T-helper 9 cell (primary cell): ENCODE measurements at places on chromosomes 11 and 22.

DNA sequence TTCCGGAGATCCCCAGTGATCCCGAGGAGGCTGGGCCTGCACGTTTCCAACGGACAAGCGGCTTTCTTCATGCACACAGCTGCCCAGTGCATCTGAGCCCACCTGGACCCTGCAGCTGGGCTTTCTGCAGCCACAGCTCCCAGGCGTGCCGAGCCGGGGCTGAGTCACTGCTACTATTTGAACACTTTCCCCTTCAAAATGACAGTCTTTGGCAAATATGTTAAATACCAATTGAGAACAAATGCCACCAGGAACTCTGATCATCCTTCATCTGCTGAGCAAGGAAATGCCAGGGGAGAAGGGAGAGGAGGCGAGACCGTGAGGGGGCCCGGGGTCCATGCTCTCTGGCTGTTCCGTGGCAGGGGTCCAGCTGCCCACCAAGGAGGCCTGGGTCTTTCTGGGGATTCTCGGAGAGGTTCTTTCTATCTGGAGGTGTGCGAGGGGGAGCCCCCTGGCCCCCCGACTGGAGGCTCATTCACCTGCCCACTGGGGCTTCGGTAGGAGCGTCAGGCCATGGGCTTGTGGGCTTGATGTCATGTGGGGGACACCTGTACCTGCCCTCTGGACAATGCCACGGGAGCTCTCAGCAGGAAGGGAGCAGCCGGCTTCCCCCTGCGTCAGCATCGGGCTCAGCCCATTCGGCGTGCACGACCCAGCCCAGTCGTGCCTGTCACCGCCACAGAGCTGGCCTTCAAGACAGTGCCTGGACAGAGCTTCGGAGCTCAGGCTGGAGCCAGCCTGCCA lies 159.6 kb downstream of the CTTN start:
- no peak for DNase-seq

DNA sequence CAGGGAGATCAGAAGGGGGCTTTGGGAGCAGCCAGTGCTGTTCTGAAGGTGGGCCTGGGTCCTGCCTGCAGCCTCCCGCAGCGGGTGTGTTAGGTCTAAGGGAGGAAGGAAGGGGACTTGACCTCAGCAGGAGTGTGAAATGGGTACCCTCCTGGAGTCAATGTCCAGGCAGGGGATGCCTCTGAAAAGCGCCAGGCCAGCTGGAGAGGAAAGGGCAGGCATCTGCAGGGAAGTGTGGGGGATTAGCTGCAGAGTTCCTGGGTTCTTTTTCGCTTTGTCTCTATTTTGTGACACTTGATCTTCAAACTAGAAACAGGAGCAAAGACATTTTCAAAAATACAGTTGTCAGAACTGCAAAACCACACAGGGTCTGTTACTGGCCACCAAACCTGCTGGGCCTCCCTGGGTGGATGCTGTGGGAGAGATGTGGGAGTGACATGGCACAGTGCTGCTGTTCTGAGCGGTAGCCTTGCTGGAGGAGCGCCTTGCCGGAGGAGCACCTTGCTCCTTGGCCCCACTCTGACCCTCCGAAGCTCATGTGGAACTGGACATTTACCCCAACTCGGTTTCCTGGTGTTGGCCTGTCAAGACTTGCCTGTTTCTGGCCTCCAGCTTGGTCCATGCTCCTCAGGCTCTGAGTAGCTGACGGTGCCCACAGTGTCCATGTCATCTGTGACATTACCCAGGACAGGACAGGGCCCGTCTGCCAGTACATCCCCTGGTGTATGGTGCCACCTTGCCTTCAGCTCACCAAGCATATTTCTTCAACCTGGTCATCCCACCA lies 25.9 kb downstream of the MED15 start:
- DNase-seq: no peak

DNA sequence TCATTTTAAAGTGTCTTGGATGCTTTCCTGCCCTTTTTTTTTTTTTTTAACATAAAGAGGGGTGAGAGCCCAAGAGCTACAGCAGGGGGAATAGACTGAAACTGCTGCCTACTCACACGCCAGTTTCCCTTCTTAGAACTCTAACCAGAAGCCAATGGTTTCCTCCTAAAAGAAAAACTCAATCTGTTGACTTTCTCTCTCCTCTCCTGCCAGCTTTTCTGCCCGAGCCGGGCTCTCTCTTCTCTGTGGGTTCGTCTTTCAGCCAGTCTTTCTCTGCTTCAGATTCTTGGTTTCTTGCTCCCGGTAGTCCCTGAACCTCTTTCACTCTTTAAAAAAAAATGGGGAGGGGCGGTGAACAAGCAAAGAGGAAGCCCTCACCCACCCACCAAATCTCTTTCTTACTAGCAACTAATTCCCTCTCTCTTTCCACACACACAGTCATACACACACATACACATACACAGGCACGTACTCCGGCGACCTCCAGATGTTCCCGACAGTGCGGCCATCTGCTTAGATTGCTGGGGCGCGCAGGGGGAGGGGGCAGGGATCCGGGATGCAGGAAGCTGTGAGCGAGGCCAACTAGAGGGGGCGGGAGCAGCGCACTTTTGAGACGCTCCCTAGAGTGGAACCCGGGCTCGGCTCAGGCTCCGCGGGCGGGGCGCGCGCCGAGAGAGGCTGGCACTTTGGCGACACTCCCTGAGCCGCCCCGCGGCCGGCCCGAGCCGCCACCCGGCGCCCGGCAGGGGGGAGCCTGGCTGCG lies 444 bp upstream of the TSKU start:
- no peak for DNase-seq

- DNase-seq: no peak
These were observed 1255.9 kb downstream of the TBC1D22A start for GRCh38 chr22:48018346-48018745.

DNA sequence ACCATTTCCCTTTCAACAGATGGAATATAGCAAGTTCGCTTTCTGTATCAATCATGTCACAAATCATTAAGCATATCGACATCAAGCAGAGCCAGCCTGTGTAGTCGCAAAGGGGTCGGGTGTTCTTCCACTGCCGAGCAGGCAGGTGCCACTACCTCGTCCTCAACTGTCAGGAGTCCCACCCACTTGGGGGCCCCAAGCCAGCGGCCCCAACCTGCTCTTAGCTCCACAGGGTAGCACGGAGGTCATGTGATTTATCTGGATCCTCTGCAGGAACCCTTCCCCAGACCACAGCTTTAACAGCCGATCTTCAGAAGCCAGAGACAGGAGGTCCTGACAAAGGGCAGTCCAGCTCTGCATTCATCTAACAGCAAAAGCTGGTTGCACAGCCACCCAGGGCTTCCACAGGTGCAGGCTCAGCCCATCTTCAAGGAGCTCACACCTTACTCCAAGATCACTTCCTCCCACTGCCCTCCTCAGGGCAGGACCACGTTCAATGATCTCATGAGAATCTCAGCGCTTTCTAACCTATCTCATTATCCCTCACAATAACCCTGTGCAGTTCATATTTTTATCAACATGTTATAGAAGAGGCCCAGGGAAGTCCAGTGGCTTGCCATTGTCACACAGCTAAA lies 110.2 kb downstream of the TRIM29 start:
- DNase-seq: no peak

DNA sequence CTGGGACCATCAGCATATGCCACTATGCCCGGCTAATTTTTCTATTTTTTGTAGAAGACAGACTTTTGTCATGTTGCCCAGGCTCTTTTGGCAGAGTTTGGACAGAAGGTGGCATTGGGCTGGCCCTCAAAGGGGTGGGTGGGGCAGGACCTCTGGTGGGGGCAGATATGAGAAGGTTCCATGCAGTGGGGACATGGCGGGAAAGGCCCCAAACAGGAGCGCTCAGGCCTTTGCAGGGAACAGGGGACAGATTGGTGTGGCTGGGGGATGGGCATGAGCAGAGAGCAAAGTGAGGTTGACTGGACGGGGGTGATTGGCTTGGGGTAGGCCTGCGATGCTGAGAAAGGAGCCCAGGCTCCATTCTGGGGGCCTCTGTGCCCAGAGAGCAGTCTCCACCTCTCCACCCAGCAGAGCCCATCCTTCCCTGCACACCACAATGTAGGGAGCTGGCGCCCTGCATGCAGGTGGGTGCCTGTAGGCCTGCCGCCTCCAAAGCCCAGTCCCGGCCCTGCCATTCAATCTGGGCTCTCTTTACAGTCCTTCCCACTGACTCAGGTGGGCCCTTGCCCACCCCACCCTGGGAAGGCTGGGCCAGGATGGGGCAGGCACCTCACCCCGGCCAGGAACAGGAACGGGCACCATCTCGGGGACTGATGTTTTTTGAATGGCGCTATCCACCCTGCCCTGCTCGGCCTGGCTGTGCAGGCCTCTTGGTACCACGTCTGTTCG lies 98.7 kb downstream of the MORC2 start:
- DNase-seq: no peak

DNA sequence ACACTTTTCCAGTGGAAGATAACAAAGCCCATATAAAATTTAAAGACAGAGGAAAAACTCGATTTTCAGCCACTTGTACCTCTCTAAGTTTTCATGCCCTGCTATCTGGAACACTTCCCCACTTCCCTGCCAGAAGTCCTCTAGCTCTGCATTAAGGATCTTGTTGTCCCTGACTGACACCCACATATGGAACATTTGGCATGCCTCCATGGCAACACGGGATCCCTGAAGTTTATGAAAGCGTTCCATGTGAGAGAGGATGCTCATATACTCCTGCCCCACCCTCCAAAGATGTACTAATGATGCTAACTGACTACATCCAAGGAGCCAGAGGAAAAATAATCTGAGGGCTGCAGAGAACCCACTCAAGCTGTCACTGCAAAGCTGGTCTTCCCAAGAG lies 8.8 kb upstream of the C11orf91 start:
- DNase-seq: no peak

DNA sequence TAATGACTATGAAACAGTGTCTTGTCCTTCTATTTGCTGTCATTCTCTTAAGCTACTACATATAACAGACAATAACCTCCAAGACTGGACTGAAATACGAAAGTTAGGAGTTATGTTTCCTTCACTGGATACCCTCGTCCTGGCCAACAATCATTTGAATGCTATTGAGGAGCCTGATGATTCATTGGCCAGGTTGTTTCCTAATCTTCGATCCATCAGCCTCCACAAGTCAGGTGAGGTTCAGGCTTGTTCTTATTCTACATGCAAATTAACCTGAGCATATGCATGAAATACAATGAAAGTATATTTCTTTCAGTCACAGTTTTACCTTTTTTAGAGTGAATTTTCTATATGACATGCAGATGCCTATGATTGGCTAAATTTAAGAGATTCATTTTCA lies 31.2 kb downstream of the TBCEL start:
- no peak for DNase-seq

- no peak for DNase-seq
These were observed 96.6 kb upstream of the LMO1 start for GRCh38 chr11:8360086-8360828.

DNA sequence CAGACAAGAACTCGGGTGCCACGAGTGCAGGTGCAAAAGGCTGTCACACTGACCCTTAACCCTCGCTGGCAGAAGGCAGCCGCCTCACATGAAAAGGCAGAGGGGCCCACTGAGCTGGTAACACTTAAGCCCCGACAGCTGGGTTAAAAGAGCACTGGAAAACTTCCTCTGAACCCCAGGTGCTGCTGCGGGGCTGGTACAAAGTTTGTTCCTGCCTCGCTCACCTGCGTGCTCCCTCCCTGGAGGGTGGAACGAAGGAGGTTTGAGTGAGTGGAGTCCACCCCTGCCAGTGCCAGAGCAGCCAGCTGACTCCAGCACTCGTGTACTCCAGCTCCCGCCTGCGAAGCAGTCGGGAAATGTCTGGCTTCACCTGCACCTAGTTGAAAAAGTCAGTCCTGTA lies 12.6 kb downstream of the SULT4A1 start:
- DNase-seq: no peak

DNA sequence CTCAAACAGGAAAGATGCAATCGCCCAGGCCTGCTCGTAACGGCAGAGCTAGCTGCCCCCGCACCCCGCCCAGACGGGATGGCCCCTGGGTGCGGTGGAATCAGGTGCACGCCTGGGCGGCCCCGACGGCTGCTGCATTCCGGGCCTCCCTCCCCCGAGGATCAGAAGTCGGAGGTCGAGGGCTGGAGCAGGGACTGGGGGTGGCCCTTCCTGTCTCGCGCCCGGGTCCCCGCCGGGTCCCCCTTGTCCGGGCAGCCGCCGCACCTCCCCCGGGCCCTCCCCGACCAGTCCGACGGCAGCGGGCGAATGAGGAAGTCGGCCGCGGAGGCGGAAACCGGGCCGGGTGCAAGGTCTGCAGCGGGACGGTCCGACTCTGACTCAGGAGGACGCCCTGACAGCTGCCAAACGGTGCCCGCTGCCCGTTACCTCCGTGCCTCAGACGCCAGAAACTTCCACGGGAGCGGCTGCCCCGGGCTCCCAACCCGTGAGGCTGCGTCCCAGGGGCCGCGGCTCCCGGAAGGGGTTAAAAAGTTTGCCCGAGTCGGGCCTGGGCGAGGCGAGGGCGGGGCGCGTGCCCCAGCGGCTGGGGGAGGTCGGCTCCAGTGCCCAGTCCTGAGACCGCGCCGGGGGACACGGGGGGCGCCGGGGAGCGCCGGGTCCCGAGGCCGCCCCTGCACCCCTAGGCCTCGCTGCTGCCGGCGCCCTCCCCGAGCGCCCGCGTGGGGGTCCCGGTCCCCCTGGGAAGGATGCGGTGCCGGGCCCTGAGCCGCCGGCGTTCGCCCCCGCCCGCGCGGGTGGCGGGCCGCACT lies 663 bp downstream of the MYH9 start:
- no peak for DNase-seq

GRCh38 chr11:84071851-84072250 lies 785.7 kb upstream of the CCDC90B start:
- no peak for DNase-seq

- DNase-seq: no peak
These were observed 44.0 kb downstream of the FDX1 start for GRCh38 chr11:110473706-110474105.

GRCh38 chr22:40153192-40153591 lies 24.5 kb upstream of the TNRC6B start:
- DNase-seq: no peak

DNA sequence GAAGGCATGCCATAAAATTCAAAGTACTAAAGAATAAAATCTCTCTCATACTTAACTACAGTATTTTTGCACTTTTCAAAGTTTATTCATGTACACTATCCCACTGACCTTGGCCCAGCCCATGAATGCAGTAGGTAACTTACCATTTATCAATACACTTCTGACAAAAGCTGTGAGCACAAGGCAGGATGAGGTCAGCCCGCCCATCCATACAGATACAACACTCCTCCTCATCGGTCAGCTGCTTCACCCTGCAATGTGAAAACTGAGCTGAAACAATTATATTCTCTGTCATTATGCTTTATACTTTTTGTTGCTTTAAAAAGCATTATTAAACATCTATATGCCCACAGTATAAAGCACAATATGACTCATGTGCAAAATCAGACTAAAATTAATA lies 22.1 kb downstream of the RNF141 start:
- DNase-seq: no peak

DNA sequence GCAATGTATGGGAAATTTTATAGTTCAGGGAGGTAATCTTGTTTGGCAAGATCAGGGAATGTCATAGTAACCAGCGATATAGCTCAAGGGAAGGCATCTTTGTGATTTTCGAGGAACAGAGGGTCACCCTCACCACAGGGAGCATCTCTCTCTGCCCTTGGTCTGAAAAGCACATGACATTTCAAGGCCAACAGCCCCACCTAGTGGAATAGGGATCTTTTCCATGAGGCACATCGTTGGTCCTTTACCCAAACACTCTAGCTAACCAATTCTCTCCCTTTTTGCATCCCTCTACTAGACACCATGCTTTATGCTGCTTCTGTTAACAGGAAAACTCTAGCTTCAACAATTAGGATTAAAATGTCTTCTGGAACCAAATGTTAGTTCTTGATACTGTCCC lies 179.0 kb downstream of the GRM5 start:
- peak; percentile 12 for DNase-seq
